D721Med (cell line): ENCODE measurements at places on chromosomes 1 and 21.

- no peak for DNase-seq
Measured at GRCh38 chr1:190940951-190941350, 463.3 kb upstream of the BRINP3 start.

DNA sequence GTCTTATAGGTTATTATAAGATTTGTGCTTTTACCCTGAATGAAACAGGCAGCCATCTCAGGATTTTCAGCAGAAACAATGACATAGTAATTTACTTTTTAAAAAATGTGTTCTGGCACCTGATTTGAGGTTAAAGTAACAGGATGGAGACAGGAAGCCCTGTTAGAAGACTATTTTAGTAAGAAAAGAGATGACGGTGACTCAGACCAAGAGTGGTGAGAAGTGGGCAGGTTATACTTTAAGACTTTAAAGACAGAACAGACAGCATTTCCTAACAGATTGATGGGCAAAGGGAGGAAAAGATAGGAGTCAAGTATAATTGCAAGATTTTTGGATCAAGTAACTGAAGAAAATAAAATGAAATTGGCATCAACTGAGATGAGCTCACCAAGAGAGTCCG is 436.8 kb upstream of the NR5A2 start:
- DNase-seq: no peak

- DNase-seq: no peak
Measured at GRCh38 chr1:208173749-208174148, 70.4 kb downstream of the PLXNA2 start.

GRCh38 chr1:1573843-1574720 is 581 bp downstream of the SSU72 start:
- DNase-seq: no peak

- no peak for DNase-seq
Measured at GRCh38 chr1:27885114-27885528, 12.8 kb downstream of the THEMIS2 start.

- no peak for DNase-seq
Measured at GRCh38 chr1:211932231-211932932, 101.8 kb upstream of the LPGAT1 start.

- DNase-seq: no peak
Measured at GRCh38 chr1:86430376-86430775, 6.4 kb downstream of the CLCA2 start.

- DNase-seq: no peak
Measured at GRCh38 chr1:204142032-204142974, 9.5 kb downstream of the ETNK2 start.

DNA sequence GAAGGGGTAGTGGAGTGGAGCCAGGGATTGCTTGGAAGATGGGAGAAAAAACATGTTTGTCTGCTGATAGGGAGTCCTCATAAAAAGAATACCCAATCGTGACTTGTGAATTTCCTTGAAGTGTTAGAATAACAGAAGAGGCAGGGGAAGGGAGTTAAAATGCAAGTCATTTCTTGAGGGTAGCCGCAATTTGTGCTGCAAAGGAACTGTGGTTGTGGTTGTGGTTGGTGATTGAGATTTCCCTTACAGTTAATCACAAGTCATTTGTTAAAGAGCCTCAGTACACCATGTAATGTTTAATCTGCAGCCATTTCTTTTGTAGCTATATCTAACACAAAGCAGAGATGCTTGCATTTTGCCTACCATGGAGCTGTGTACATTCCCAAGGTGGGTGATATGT is 38.5 kb upstream of the EGLN1 start:
- DNase-seq: no peak

GRCh38 chr1:18283601-18284385 is 176.2 kb downstream of the IGSF21 start:
- no peak for DNase-seq

GRCh38 chr1:233613252-233614172 is at the start of gene KCNK1:
Gene KCNK1, plus strand, starts transcription at chr1:233614106. Its CDS starts 66 bp downstream, at chr1:233614172.
- no peak for DNase-seq

DNA sequence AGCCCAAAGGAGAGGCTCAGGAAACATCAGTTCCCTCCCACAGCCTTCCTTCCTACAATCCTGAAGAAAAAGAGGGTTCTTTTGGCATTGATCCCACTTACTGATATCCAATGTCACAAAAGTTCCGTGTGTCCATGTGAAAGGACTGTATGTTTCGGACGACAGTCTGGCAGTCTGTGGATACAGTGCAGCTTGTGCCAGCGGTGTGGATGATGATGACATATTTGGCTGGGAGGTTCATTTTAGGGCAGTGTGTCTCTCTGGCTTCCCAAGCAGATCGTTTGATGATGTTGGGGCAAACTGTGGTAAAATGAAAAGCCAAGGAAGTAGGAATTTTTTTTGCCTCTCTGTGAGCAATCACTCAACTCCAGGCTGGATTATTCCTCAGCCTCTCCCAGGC is 10.4 kb downstream of the PGLYRP3 start:
- DNase-seq: no peak

DNA sequence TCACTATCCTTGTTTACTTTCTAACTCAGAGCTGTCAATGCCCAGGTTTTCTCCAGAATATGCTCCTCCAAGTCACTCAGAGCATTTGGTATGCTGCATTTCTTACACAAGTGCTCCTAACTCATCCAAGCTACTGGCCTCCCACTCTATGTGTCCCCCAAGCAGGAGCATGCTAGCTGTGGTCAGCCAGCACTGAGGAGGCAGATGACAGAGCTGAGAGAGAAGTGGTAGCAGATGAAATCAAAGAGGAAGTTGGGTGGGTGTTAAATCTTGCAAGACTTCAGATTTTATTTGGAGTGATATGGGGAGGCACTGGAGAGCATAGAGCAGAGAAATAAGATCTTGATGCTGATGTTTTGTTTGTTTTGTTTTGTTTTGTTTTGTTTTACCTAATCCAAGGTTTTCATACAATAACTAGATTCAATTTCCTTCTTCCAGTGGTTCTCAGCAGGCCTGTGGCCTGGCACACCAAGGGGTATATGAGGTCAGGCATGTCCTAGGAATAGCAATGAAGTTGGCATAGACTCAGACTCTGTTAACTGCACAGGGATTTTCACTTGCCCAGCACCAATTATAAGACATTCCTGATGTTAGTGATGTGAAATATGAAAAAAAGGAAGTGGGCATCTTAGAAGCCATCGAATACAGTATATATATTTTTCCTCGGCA is 3.1 kb upstream of the PGBD5 start:
- DNase-seq: no peak

- DNase-seq: no peak
Measured at GRCh38 chr1:195733408-195733807, 874.8 kb downstream of the KCNT2 start.

DNA sequence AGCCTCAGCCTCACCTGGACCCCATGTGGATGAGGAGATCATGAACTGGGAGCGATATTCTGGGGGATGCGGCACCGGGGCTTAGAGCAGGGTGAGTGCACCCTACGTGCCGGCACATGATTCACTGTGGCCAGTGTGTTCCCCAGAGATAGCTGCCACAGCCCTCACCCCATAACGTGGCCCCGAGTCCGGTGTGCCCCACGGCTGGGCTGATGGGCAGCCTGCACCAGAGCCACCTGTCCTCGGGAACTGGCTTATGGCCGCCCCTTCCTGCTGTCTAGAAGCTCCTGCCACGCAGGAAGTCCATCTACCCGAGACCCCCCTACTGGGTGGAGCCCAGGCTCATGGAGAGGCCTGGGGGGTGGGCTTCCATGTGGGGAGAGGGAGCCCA is 39.1 kb upstream of the SLC19A1 start:
- no peak for DNase-seq

DNA sequence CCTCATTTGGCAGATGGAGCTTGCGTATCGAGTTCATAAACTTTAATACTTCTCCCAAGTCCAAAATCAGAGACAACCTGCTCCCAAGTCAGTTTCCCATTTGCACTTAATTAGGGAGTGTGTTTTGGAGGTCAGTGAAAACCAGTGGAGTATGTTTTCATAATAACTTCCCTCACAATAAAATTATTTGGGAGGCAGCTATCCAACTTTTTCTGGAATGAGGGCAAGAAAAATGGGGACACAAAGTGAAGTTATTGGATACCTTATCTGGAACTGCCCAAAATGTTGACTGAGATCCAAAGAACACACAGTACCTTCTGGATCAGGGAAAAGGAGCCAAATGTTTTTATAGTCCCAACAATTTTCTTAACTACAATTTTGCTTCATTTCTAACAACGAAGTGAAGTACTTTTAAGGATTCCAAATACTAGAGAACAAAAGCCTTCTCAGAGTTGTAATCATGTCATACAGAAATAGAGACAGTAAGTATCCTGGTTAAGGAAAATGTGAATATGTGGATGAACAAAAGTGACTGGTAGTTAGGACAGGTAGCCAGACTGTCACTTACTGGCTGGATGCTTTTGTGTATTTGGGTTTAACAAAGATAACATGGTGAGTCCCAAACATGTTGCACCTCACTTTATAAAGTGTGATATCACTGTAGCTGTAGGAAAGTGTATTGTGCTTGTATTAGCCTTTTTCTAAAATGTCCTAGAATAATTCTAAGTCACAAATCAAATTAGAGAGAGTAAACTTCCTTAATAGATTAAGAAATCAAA is 325.0 kb downstream of the HLX start:
- DNase-seq: no peak

GRCh38 chr1:20373764-20374163 is 83.1 kb downstream of the VWA5B1 start:
- no peak for DNase-seq

- DNase-seq: no peak
Measured at GRCh38 chr1:52263153-52263910, 102.7 kb downstream of the CC2D1B start.

DNA sequence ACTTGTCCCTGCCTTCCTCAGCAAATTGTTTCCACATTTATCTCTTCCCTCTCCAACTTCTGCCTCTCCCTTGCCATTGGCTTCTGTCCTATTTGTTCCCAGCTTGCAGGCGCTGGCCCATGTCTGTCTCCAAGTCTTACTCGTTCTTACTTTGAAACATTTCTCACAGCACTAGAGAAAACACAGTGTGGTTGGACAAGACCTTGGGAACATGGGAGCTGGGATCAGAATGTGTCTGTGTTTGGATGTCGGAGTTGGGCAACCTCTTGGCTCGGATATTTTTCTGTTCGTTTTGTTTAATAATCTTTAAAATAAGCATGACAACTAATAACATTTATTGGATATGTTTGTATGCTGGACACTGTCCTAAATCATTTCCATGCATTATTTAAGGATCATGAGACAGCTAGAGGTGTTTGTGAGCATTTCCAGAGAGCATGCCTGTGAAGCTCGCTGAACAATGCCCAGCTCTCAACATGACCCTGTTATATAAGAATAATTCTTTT is 5.9 kb upstream of the BRWD1 start:
- no peak for DNase-seq

- no peak for DNase-seq
Measured at GRCh38 chr1:32486463-32487113, 21.7 kb downstream of the ZBTB8B start.

DNA sequence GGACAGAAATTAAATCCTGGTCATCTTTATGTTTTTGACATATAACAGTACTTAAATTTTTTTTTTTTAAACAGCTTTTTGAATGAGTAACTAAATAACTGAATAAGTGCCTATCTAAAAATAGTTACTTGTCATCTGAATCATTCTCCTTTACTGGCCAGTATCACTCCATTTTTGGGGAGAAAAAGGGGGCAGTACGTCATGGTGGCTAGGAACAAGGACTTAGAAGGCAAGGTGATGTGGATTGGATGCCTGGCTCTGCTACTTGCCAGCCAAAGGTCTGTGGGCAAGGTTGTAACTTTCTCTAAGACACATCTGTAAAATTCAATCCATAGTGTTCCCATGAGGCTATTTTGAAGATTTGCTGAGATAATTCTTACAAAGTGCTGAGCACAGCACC is 220.4 kb upstream of the DEPDC1 start:
- no peak for DNase-seq

- no peak for DNase-seq
Measured at GRCh38 chr1:80427881-80428280, 1372.9 kb upstream of the ADGRL2 start.
